ENCODE measurements at places on chromosomes 7 and 10. TPM values are rescaled to one million over a fixed set of nuclear protein-coding genes. Genes with fewer than 3 reads are reported as not detected.
A peak's percentile ranks its signal among the peaks of the same experiment; 100 is the strongest.

DNA sequence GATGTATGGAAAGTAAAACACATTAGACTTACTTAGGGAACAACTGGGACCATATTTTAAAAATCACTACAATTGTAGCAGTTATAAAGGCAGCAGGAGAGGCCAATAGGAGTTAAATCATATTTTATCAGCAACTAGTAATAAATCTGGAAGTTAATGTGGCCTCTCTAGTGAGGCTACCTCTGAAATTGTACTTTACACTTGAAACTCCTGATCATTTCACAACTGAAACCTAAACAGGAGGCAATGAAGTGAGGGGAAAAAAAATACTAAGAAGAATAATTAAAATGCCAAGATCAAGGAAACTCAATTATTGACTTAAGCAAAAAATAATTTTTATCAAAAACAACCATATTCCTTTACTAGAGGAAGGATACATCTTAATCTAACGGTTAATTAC, 265.6 kb upstream of the HGF start:
- no peaks in the 10 kb centered on the region for H3K36me3 ChIP-seq
- no peak overlapping the region for H3K27ac ChIP-seq
- H3K4me1 ChIP-seq: no peaks in the 10 kb centered on the region
- DNase-seq: no peak

GRCh38 chr10:91311601-91312381, 91.3 kb downstream of the PCGF5 start:
- H3K4me1 ChIP-seq: peaks cover 12% of the 10 kb centered on the region
- no peak overlapping the region for H3K27ac ChIP-seq
- DNase-seq: no peak
- no peak overlapping the region for H3K4me3 ChIP-seq
- H3K36me3 ChIP-seq: no peaks in the 10 kb centered on the region

GRCh38 chr7:134823400-134823799, 44.0 kb downstream of the CALD1 start:
- DNase-seq: no peak
- H3K4me3 ChIP-seq: no peak overlapping the region
- H3K27me3 ChIP-seq: no peaks in the 10 kb centered on the region
- H3K4me1 ChIP-seq: no peaks in the 10 kb centered on the region
- H3K36me3 ChIP-seq: no peaks in the 10 kb centered on the region

DNA sequence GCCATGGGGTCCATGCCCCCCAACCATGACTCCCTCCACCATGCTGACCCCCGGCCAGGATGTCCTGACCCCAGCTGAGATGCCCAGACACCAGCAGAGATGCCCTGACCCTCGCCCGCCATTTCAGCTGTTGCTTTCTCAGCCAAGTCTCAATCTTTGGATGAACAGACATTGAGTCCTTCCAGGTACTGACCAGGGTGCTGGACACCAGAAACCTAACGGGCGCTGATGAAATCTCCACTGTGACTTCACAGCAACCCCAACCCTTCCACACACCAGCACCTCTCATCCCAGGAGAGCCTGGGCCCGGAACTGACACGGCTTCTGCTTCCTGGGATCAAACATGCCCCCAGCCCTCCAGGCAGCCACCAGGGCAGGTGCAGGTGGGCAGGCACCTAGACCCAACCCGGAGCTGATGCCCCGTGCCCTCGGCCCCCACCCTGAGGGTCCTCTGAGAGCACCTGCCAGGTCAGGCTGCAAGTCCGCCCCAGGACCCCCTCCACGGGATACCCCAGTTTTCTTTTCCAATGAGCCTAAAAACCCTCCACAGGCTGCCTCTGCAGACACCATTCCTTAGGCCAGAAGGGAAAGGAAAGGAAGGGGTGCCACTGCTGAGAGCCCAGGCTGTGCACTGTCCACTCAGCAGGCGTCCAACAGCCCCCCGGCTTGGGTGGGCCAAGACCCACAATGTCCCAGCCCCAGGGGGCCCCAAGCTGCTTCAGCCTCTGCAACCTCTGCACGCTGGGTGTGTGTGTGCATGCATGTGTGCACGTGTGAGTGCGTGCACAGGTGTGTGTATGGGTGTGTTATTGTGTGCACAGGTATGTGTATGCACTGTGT, 43.4 kb upstream of the PDGFA start:
- H3K27ac ChIP-seq: no peak overlapping the region
- no peaks in the 10 kb centered on the region for H3K27me3 ChIP-seq
- DNase-seq: peak; percentile 50

GRCh38 chr7:81662531-81662930, 107.3 kb downstream of the HGF start:
- DNase-seq: no peak
- H3K4me1 ChIP-seq: no peaks in the 10 kb centered on the region
- H3K27ac ChIP-seq: no peak overlapping the region
- no peaks in the 10 kb centered on the region for H3K27me3 ChIP-seq

Gene ZNF248
- total RNA-seq: 19.6 TPM

Gene NACAD
- 4.3 TPM for total RNA-seq

DNA sequence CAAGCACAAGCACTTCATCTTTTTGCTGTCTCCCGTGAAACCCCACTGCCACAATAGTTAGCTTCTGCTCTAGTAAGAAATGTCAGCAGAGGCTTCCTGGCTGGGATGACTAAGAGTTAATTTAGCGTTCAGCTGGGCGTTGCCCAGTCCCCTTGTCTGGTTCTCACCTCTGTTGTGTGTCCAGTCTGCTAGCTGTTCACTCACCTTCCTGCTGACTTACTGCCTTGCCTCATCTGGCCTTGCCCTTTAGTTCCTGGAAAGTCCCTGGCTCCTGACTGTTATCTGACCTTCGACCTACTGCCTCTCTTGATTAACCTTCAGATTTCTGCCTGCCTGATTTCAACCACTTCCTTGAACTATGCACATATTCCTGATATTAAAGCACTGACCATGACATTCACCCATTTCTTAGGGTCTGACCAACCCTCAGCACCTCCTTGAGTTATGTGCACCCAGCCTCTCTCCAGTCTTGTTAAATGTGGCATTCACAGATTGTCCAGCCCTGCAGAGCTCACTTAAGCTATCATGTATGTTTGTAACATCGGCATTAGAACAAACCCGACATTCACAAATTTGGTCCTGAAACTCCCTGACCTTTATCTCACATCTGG, 30.3 kb downstream of the C7orf33 start:
- H3K4me3 ChIP-seq: no peak overlapping the region
- H3K36me3 ChIP-seq: no peaks in the 10 kb centered on the region
- no peak for DNase-seq
- no peak overlapping the region for H3K27ac ChIP-seq
- H3K27me3 ChIP-seq: no peaks in the 10 kb centered on the region

DNA sequence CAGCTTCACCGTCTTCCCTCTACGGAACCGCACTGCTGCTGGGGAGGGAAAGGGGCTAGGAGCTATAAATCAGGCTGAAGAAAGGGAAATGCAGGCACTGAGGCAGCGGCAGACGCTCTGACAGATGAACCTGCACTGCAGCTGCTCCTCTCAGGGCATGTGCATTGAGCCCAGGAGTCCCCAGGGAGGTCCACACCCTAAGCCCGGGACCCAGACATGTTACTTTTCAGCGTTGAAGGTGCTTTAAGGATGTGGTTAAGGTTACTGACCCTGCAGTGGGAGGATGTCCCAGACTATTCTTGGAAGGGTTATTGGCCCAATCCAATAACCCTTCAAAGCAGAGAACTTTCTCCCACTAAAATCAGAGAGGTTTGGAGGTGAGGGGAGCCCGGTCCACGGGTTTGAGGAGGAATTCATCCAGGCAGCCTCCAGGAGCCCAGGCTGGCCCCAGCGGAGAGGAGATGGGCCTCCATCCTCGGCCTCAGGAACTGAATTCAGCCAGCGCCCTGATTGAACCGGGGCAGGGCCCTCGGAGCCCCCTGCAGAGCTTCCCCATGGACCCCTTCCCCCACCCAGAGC, 75.4 kb downstream of the ADARB2 start:
- no peaks in the 10 kb centered on the region for H3K4me1 ChIP-seq
- no peak overlapping the region for H3K27ac ChIP-seq
- H3K36me3 ChIP-seq: no peaks in the 10 kb centered on the region
- DNase-seq: peak; percentile 49
- no peak overlapping the region for H3K4me3 ChIP-seq

- H3K27me3 ChIP-seq: no peaks in the 10 kb centered on the region
- no peaks in the 10 kb centered on the region for H3K36me3 ChIP-seq
- peak overlapping the region; percentile 21 for H3K27ac ChIP-seq
- H3K4me1 ChIP-seq: peaks cover 11% of the 10 kb centered on the region
- H3K4me3 ChIP-seq: no peak overlapping the region
- DNase-seq: no peak
Observed at GRCh38 chr10:96646751-96647166, 59.9 kb upstream of the TM9SF3 start.

DNA sequence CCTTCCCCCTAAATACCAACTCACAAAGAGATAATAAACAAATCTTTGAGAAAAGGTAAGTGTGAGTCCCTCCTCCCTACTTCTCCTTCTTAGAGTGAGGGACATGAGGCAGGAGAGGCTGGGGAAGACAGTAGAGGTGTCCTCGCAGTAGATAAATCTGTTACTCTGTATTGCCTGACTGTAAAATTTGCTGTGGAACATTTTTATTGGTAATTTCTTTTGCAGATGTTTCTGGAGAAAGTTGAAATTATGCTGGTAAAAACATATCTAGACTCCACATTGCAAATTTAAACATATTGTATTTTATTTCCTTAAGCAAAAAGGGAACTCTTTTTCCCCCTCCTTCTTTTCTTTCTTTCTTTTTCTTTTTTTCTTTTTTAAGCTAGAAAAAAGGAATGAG, 58.5 kb downstream of the PLCE1 start:
- H3K27ac ChIP-seq: no peak overlapping the region
- no peaks in the 10 kb centered on the region for H3K27me3 ChIP-seq
- H3K4me1 ChIP-seq: no peaks in the 10 kb centered on the region
- H3K4me3 ChIP-seq: no peak overlapping the region
- H3K36me3 ChIP-seq: no peaks in the 10 kb centered on the region
- no peak for DNase-seq

Gene PODXL
- 89.8 TPM for total RNA-seq

DNA sequence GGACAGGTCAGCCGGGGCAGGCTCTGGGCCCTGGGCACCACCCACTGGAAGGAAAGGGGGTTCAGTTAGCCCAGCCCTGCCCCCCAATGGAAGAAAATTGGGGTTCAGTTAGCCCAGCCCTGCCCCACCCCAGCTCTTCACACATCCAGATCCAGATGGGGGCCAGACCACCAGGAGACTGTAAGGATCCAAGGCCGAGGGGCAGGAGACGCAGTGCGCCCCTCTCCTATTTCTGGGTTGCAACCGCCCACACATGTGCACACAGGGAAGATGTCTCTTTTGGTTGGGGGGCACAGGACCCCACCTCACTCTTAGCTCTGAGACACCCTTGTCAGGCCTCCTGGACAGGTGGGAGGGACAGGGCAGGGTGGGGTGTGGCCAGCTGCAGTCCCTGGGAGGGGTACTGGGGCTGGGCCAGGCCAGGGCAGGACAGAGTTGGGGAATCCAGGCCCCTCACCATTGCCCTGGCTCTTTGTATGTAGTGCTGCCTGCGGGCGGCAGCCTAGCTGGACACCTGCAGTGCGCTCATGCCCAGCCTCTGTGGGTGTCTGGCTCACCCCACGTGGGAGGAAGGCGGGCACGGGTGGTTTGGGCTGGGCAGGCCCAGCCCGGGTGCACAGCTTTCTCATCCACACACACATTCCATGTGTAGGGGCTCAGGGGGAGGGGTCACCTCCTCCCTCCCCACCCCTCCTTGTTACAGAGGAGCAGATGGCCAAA, 141.2 kb downstream of the LHPP start:
- H3K4me1 ChIP-seq: no peaks in the 10 kb centered on the region
- no peak overlapping the region for H3K27ac ChIP-seq
- DNase-seq: no peak
- H3K27me3 ChIP-seq: no peaks in the 10 kb centered on the region

DNA sequence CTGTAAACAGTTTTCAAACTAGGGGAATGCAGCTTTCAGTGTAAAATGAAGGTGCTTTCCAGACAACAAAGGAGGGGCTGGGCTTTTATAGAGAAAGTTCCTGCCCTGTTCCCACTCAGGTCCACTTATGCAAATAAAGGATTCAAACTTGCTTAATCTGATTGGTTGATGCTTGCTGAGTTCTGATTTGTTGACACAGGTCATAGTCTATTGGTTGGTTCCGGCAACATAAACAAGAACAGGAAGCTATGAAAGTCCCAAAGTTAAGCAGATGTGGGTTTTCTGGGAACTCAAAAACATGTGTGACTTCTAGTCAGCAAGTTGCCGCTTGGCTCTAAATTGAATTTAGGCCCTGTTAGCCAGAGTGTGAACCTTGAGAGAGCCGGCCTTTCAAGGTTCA, 194.2 kb upstream of the SVIL start:
- H3K4me1 ChIP-seq: peaks cover 6% of the 10 kb centered on the region
- no peak overlapping the region for H3K27ac ChIP-seq
- no peak for DNase-seq
- no peak overlapping the region for H3K4me3 ChIP-seq
- H3K36me3 ChIP-seq: no peaks in the 10 kb centered on the region
- H3K27me3 ChIP-seq: no peaks in the 10 kb centered on the region

GRCh38 chr7:45104844-45105587, 6.5 kb downstream of the TBRG4 start:
- peaks cover 92% of the 10 kb centered on the region for H3K36me3 ChIP-seq
- H3K4me1 ChIP-seq: peaks cover 23% of the 10 kb centered on the region
- no peaks in the 10 kb centered on the region for H3K27me3 ChIP-seq
- DNase-seq: no peak
- H3K4me3 ChIP-seq: no peak overlapping the region
- H3K27ac ChIP-seq: no peak overlapping the region

- DNase-seq: no peak
- H3K4me1 ChIP-seq: peaks cover 11% of the 10 kb centered on the region
- H3K27me3 ChIP-seq: no peaks in the 10 kb centered on the region
- no peak overlapping the region for H3K4me3 ChIP-seq
Observed at GRCh38 chr7:15851201-15851600, 164.7 kb upstream of the MEOX2 start.

DNA sequence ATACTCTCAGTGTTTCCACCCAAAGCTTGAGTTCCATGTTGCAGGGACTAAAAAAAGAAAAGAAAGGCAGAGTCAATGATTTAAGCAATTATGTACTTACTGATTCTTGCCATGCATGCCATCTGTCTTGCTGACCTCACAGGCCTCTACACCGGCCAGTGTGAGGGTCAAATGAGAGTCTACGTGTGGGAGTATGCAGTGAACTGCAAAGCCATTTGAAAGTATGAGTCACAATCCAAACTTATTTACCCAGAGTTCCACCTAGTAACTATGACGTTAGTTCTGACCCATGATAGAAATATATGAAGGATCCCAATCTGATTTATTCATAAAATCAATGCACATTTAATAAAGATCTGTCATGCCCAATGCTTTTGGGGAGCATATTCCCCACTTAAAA, 26.5 kb downstream of the PDE1C start:
- DNase-seq: no peak
- no peaks in the 10 kb centered on the region for H3K4me1 ChIP-seq
- no peaks in the 10 kb centered on the region for H3K36me3 ChIP-seq
- H3K4me3 ChIP-seq: no peak overlapping the region

Gene CNPY1
- total RNA-seq: not detected

All from upper lobe of left lung (tissue), 6 donors.